Stimulated activated CD8-positive, alpha-beta memory T cell treated with anti-CD3 and anti-CD28 coated beads, Interleukin-15, amount 100 ng/mL, for 24 hours (primary cell): ENCODE measurements at places on chromosomes 6 and 20.

- no peak for DNase-seq
Measured at GRCh38 chr6:161365633-161366032, 91.8 kb upstream of the AGPAT4 start.

GRCh38 chr6:37287519-37288157 is 29.7 kb upstream of the TMEM217 start:
- DNase-seq, result no peak

- DNase-seq, result no peak
Measured at GRCh38 chr6:3347247-3347646, 88.5 kb downstream of the PSMG4 start.

- DNase-seq, result no peak
Measured at GRCh38 chr6:46053039-46053933, 37.6 kb upstream of the CLIC5 start.

DNA sequence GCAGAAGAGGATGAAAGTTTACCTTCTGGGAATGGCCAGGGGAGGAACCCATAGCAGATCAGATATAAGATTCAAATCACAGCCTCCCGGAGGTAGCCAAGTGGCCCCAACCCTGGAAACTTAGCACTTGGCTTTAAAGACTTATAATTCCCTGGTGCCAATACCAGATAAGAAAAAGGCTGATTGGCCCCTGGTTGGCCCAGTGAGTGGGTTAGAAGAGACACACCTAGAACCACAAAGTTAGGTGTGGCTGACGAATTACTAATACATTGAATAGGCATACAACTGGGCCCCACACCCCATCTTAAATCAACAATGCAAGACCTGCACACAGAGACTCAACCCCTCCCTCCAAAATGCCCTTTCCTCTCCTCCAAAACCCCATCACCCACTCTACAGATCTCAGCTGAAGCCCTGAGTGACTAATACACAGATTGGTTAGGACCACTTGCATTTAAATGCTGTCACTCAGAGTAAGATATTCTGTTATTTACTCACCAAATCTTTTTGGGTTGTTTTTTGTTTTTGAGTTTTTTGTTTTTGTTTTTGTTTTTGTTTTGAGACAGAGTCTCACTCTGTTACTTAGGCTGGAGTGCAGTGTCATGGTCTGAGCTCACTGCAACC is 315.4 kb upstream of the JARID2 start:
- no peak for DNase-seq

DNA sequence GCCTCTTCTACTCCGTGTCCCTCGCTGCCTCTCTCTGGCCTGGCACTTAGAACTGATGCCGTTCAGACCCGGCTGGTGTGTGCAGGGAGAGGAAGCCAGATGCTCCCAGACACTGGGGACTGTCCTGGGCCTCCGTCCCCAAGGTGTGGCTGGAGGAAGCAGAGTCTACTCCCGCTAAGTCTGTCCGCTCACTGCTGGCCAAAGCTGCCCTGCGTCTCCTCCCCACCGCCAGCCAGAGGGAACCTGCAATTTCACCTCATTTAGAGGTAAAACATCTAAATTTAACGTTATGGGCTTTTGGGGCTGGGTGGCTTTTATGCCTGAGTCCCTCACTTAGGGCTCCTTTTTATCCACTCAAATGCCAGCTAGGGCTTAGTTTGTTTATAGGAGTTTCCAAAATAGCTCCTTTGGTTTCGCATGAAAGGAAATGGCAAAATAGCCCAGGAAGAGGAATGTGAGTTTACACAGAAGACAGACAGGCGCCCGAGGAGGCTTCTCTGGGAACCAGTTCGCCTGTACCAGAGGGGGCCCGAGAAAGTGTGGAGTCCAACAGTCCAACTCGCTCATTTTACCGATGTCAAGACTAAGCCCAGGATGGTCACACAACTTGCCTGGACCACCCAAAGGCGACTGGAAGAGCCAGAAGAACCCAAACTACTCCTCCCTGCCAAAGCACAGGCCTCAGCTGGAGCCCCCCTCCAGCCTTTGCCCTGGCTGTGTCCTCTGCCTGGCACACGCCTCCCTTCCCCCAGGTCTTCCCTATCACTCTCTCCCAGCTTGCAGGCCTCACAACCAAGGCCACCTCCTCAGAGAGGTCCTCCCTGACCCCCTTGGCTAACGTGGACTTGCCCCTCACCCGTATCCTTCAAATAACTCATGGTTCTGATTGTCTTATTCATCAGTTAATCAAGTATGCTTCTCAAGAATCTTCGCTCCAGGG is 54.5 kb downstream of the RIPOR3 start:
- DNase-seq, result no peak

GRCh38 chr20:2707353-2708072 is 14.9 kb downstream of the EBF4 start:
- no peak for DNase-seq

DNA sequence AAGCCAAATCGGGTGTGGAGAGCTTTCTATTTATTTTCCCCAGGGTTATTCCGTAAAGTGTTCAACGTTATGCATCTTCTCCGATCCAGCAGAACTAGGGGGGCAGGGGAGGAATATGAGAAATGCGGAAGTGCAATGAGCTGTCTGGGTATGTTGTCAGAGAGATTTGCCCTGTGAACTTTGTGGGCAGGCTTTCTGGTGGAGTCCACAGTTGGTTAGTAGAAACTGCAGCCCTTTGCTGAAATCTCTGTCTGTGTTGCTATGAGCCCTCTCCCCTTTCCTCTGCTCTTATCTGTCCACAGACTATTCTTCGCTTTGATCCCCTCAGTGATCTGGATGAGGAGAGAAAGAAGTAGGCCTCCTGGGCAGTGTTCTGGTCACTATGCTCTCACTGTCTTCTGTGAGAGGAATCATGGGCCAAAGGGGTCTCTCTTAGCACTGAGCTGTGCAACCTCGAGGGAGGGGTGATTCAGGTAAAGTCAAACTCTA is 158.9 kb upstream of the FUT9 start:
- no peak for DNase-seq

DNA sequence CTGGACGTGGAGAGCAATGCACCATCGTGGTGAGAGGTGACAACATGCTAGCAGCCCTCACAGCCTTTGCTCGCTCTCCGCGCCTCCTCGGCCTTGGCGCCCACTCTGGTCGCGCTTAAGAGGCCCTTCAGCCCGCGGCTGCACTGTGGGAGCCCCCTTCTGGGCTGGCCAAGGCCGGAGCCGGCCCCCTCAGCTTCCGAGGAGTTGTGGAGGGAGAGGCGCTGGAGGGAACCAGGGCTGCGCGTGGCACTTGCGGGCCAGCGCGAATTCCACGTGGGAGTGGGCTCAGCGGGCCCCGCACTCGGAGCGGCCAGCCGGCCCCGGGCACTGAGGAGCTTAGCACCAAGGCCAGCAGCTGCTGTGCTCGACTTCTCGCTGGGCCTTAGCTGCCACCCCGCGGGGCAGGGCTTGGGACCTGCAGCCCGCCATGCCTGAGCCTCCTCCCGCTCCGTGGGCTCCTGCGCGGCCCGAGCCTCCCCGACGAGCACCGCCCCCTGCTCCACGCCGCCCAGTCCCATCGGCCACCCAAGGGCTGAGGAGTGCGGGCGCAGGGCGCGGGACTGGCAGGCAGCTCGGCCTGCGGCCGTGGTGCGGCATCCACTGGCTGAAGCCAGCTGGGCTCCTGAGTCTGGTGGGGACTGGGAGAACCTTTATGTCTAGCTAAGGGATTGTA is 3.8 kb downstream of the GPX6 start:
- no peak for DNase-seq

DNA sequence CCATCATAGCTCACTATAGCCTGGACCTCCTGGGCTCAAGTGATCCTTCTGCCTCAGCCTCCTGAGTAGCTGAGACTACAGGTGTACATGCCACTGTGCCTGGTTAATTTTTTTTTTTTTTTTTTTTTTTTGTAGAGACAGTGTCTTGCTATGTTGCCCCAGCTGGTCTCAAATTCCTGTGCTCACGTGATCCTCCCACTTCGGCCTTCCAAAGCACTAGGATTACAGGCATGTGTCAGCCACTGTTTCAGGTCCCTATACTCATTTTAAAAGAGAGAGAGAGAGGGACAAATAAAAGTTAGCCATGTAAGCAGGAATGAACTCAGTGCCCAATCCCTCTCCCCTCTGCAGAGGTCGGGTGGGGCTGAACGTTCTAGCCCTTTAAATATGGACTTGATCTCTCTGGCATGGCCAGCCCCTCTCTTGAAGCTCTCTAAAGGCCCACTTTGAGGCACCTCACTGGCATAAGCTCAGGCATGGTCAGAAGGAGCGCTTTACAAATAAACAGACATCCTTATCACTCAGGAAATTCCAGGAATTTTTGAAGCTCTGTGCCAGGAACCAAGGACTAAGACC is 9.0 kb upstream of the SERPINB1 start:
- DNase-seq, result no peak

DNA sequence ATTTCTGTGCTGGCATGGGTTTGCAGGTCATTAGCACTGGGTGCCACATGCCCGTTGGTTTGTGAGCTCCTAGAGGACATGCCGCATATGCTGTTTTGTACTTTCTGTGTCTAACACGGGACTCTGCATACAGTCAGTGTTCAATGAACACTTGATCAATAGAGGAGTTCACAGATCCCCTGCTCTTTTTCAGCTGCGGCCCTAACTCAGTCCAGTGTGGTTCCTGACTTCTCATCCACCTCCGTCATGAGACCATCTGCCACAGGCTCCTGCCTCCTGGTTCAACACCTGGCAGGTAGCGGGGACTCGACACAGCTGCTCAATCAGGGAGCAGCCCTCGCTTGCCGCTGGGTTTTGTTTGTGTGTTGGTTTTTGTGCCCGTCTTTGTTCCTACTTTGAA is 13.8 kb upstream of the BMP7 start:
- no peak for DNase-seq

GRCh38 chr6:37538107-37538506 is 38.4 kb upstream of the CCDC167 start:
- DNase-seq, result no peak

- DNase-seq, result no peak
Measured at GRCh38 chr20:3046677-3047462, 1.0 kb downstream of the MRPS26 start.

DNA sequence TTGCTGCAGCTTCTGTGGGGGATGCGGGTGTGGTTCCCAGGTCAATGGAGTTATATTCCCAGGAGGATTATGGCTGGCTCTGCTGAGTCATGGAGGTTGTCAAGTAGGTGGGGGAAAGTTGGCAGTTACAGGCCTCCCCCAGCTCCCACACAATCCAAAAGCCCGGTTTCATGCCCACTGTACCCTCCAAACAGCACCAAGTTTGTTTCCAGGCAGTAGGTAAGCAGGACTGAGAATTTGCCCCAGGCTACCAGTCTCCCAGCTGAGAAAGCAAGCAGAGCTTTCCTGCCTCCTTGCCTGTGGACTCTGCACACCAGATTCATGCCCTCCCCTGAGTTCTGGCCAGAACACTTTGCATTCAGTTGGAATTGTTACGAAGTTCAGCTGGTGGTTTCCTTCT is 578.2 kb downstream of the MEI4 start:
- DNase-seq, result no peak

GRCh38 chr20:14478126-14478525 is 140.7 kb upstream of the FLRT3 start:
- DNase-seq, result no peak

DNA sequence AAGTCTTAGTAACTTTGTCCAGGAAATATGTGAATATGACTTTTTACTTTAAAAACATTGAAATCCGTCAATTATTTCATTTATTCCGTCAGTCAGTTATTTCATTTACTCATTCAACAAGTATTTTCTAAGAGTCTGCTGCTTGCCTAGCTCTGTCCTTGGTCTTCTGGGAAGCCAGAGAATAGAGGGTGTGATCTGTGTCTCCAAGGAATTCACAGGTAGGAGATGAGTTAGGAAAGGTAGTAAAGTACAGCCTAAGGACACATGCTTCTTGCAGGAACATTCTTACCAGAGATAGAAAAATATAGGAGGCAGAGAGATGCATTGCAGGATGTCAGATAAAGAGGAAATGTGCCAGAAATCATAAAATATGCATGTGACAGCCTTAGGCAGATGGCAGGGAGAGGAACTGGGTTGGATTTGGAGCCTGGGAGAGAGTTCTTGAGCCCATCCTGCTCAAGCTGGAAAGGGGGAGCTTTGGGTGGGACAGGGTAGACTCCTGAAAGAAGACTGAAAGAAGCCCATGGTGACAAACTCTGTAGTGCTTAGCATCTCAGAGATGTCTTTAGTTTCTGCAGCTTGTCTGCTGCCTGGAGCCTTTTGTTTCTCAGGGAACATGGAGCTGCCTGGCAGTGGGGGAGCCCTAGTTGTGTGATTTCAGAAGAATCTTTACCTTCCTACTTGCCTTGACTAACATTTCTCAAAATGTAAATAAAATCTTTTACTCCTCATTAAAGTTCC is 3.5 kb downstream of the SH3BGRL2 start:
- no peak for DNase-seq

- DNase-seq, result no peak
Measured at GRCh38 chr6:112931832-112932231, 584.7 kb downstream of the RFPL4B start.

DNA sequence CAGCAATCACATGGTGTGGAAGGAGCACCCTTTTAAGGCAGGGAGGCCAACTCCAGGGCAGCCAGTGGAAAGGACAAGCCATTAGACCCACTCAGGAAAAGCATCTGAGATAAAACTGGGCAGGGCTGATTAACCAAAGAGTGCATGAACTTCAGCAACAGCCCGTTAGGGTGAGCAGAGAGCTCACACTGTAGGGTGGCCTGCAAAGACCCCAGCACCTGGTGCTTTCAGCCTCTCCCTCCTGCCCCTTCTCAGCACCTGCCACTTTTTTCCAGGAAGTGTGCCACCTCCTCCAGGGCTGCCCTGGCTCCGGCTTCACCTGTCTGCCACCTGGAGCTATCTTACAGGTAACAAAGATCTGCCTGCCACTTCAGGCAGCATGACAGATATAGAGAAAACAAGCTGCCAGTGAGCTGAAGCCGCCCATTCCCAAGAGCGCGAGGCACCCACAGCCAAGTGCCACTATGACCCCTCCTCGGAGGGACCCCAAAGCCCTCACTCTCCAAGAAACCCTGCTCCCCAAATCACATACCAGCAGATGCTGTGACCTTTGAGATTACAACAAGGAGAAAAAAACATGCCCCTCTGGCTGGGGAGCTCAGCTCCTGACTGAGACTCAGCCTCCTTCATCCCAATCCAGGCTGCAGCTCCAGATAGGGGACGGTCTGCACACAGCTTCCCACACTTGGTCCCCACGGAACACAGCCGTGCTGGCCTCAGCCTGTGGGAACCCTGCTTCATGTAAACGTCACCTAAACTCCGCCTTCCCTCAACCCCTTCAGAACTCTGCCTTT is 71.2 kb downstream of the ABHD12 start:
- DNase-seq, result no peak

GRCh38 chr6:23106951-23107350 is 537.6 kb downstream of the HDGFL1 start:
- DNase-seq, result no peak

- DNase-seq, result no peak
Measured at GRCh38 chr6:32170294-32170693, 5.6 kb downstream of the AGPAT1 start.
